Activated naive CD4-positive, alpha-beta T cell treated with anti-CD3 and anti-CD28 coated beads for 36 hours (primary cell): ENCODE measurements at places on chromosomes 4 and X. TPM values are rescaled to one million over a fixed set of nuclear protein-coding genes. Genes with fewer than 3 reads are reported as not detected.

DNA sequence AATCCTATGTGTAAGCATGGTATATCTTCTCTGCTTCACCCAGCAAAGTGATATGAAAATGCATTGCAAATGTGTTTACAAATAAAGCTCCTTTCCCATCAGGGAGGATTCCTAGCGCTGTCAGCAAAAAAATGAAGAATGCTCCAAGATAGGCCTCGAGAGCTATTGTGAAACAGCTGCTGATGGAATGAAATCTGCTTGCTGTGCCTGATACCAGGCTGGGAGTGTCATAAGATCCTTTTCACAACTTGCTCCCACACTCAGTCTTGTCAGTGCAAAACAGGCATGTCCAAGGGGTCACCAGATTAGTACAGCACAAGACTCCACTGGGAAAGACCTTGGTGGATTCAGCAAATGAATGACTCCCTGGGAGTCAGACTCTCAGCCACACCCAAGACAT, 34.1 kb downstream of the HNRNPH2 start:
- H3K27ac ChIP-seq = no peak overlapping the region
- no peaks in the 10 kb centered on the region for H3K27me3 ChIP-seq
- H3K4me1 ChIP-seq = no peaks in the 10 kb centered on the region
- no peak overlapping the region for H3K4me3 ChIP-seq
- DNase-seq = no peak

The DCAF8L2 gene
- total RNA-seq = not detected

The MAOB gene
- total RNA-seq = not detected

GRCh38 chr4:66014146-66014765, 344.0 kb upstream of the EPHA5 start:
- no peaks in the 10 kb centered on the region for H3K4me1 ChIP-seq
- no peak overlapping the region for H3K27ac ChIP-seq
- no peak overlapping the region for H3K4me3 ChIP-seq
- no peak for DNase-seq
- H3K27me3 ChIP-seq = no peaks in the 10 kb centered on the region
- no peaks in the 10 kb centered on the region for H3K36me3 ChIP-seq
